ENCODE measurements at places on chromosomes 1 and 21.

DNA sequence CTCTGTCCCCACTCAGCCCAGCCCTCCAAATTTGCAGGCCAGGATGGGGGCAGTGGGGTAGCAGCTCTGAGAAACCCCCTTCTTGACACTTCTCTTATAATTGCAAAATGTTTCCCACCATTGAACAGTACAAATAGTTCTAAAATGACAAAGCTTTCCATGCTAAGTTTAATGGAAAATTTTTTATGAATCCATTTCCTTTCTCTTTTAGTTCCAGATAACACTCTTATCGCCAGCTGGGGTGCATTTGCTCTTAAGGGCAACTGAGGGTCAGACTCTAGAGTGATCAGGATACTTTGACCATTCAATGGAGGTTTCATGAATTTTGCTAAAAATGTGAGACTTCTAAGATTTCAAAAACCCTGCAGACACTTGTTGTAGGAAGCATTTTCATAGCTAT, 29.9 kb downstream of the PIK3C2B start:
- DNase-seq: no peak

GRCh38 chr1:182056601-182057366, 4.7 kb downstream of the ZNF648 start:
- no peak for DNase-seq

DNA sequence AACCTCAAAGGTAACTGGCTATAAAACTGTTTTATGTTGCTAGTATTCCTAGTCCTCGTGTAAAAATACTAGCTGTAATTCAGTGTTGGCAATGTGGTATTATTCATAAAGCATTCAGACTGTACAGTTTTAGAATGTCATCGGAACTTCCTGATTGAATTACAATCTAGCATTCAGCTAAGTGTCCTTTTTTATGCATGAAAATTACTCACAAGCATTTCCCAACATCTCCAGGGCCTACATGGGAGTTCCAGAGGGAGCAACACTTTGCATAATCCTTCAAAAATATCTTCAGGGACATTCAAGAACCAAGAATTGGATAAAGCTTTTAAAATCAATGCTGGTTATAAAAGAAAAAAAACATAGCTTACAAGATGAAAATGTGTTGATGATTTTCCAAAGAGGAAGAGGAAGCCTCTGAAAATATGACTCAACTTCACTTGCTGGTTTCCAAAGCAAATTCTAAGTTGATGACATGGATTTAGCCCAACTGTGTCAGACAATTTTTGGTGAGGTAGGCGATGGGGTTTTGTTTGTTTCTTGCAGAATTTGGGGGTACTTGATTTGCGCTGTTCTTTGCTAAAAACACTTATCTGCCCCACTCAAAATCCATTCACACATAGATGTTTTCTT, 137.8 kb downstream of the SLC44A5 start:
- no peak for DNase-seq

GRCh38 chr21:28690196-28690595, 302.5 kb downstream of the LTN1 start:
- DNase-seq: no peak

DNA sequence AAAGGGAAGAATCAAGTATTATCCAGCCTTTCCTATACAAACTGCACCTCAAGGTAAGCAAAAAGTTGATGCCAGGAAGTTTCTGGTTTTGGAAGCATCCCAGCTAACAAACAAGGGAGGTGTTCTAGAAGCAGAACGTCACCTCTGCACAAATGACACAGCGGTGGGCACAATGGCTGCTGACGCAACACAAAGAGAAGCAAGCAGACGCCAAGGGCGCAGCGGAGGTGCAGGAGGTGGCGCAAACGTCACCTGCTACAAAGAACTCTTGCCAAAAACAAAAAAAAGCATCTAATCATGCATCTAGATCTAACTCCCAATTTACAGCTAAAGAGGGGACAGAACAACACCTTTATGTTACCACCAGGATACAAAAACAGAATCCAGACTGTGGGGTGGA, 88.5 kb downstream of the NPHP4 start:
- DNase-seq: no peak

DNA sequence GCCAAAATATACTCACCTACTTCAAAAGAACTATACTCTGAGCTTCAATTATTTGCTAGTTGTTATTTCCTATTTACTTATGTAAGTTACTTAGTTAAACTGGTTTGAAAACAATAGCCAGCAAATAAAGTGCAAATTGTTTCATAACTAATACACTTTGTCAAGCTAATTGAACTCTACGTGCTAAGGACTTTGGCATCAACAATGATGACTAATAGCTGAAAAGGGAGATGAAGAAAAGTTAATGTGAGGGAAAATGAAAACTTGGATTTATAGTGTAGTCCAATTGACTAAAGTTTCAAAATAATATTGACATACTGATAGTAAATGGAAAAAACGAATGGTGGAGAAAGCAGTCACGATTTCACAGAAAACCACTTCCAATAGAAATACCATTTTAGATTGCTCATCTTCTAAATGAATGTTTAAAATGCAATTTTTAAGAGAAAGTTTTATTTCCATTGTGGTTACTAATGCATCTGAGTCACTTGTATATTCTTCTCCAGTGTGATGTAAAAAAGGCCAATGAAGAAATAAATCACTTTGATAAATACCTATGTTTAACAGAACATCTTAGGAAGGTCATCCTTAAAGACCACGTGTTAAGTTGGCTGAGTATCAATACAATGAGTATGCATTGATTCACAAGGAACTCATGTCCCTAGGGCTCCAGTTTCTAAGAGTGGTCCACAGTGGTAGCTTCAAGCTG, 455.2 kb downstream of the LTN1 start:
- no peak for DNase-seq

DNA sequence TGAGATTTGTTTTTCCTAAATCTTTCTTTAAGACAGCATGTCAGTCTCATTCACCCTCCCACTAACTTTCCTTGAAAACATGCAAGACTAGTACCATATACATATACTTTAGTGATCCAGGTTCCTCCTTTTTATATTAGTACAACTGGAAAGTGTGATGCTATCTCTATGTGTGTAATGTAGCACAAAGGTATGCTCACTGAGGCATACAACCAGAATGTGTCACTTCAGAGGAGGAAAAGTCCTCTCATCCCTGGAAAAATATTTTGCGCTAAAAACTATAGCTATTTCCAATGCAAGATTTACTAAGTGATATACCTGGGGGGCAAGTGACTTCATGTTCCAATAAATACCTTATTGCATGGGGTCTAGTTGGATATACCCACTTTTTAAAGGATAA, 45.9 kb downstream of the BARHL2 start:
- DNase-seq: no peak

GRCh38 chr1:89600451-89601224, 32.3 kb upstream of the LRRC8C start:
- DNase-seq: no peak

GRCh38 chr1:61254634-61255357, 172.4 kb downstream of the NFIA start:
- no peak for DNase-seq

DNA sequence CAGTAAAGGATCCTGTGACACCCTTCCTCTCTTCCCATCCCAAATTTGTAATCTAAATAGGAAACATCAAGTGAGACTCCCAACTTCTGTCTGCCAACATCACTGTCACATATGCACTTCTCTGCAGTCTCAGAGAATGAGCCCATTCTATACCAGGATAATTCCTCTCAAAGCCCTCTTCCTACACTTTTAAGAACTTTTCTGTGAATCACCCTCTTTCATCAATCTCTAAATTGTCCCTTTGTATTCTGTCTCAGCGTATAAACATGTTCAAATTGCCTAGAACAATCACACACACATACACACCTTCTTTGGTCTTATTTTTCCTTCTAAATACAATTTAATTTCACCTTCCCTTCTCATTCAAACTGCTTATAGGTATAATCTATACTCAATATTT, 111.8 kb downstream of the PTBP2 start:
- no peak for DNase-seq

- no peak for DNase-seq
These were observed 731.6 kb upstream of the ADGRL4 start for GRCh38 chr1:79738101-79738500.

GRCh38 chr1:79633456-79633855, 626.9 kb upstream of the ADGRL4 start:
- DNase-seq: no peak

- no peak for DNase-seq
These were observed 3.2 kb downstream of the ANGPTL1 start for GRCh38 chr1:178867670-178868069.

GRCh38 chr1:226874579-226875425, 4.4 kb downstream of the PSEN2 start:
- DNase-seq: no peak

- no peak for DNase-seq
These were observed 99.2 kb upstream of the B3GALT2 start for GRCh38 chr1:193285641-193286040.

DNA sequence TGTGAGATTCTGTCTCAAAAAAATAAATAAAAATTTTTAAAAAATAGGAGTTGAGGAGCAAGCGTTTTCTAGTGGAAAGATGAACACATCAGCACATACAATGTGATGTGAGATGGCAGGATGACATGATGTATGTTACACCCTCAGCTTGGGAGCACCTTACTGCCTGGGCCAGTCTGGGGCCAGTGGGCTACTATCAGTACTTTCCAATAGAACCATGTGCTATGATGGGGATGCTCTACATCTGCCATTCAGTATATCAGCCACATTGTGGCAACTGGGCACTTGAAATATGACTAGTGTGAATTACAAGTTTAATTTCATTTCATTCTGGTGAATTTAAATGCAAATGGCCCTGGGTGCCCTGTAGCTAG, 156.0 kb downstream of the PGBD5 start:
- no peak for DNase-seq

DNA sequence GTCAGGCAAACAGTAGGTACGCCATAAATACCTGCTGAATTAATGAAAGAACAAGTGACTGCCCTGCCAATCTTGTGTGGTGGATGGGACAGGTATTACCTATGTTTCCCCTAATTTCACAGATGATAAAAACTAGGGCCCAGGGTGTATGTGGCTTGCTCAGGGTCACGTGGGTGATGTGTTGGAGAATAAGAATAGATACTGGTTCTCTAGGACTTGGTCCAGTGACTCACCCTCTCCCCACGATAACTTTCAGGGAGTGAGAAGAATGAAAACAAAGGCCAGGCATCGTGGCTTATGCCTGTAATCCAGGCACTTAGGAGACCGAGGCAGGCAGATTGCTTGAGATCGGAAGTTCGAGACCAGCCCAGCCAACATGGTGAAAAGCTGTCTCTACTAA, 26.7 kb downstream of the SLC26A9 start:
- no peak for DNase-seq

DNA sequence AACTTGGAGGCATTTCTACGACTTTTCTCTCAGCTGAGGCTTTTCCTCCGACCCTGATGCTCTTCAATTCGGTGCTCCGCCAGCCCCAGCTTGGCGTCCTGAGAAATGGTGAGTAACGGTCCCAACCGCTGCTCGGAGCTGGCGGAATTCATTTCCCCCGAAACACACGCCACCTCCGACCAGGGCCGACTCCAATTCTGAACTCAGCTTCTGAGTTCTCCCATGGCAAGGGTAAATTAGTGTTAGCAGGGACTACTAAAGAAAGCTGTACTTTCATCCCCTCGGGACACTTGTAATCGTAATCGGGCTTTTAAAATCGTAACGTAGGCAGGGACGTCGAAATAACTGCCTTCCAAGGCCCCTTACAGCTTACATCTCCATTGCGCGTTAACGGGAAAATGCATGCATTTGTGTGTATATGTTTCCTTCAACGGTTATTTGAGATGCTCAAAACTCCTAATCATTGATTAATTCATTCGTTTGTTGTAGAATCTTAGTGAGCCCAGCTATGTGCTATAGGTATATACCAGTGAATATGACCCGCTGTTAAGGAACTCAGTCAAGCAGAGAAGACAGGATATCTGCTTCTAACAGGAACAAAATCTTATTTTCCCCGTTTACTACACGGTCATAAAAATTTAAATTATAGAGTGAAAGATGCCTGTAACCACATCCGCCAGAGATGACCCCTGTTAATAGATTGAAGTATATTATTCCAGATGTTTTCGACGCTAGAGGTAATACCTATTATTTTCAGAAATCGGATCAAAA, 472 bp downstream of the DTL start:
- DNase-seq: no peak

- no peak for DNase-seq
These were observed 18.1 kb downstream of the DCAF8 start for GRCh38 chr1:160244209-160244608.

- DNase-seq: no peak
These were observed 836.1 kb upstream of the ADAMTS5 start for GRCh38 chr21:27802816-27803475.

DNA sequence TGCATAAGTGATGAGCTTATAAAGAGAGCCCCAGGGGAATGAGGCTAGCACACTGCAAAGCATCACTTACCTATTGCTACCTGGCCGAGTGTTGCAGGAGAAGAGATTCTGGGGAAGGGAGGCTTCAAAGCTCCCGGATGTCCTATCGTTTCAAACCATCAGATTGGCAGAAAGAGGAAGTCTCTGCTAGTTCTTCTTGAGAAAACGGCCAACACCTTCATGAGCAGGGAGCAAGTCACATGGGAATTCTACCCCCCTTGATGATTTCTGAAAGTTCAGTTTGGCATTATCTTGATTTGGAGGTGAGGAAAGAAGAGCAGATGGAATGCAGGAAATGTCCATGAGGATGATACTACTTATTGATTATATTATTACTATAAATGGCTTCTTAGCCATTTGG, 16.2 kb downstream of the SYF2 start:
- no peak for DNase-seq

DNA sequence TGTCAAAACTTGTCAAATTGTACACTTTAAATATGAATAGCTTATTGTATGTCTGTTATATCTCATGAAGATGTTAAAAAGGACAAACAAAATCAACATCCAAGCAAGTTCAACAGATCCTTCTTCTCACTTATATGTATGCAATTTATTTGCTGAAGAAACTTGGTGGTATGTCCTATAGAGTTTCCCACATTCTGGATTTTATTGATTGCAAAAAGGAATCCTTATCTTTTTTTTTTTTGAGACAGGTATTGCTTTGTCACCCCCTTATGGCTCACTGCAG, 5.6 kb upstream of the RABGAP1L start:
- DNase-seq: no peak

DNA sequence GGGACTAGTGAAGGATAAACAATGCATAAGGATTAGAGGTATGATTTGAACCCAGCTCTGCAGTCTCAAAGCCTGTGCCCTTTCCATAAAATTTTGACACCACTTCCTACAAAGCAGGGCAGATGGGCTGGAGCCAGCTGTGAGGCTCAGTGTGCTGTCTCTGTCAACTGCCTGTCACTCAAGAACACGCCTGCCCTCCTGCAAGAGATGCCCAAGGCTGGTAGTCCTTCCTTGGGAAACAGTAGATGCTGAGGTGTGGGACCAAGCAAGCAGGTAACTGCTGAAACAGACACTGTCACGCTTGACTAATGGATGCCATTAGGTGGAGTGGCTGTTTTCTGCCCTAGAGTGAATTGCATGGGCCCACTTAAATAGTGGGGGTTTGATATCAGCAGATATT, 402.0 kb downstream of the PTPRU start:
- DNase-seq: no peak

DNA sequence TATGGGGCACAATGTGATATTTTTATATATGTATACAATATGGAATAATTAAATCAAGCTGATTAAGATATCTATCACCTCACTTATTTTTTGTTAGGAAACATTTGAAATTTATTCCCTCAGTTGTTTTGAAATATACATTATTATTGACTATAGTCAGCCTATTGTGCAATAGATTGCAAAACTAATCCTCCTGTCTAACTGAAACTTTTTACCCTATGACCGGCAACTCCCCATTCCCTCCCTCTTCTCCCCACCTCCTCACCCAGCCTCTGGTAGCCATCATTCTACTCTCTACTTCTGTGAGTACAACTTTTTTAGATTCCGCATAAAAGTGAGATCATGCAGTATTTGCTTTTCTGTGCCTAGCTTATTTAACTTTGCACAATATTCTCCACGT, 117.7 kb upstream of the SGIP1 start:
- no peak for DNase-seq

All from upper lobe of right lung (tissue), 1 donor.